Stimulated activated CD4-positive, alpha-beta T cell treated with anti-CD3 and anti-CD28 coated beads, TNF-alpha, amount 100 ng/mL, for 24 hours (primary cell): ENCODE measurements at places on chromosomes 2 and 18.

DNA sequence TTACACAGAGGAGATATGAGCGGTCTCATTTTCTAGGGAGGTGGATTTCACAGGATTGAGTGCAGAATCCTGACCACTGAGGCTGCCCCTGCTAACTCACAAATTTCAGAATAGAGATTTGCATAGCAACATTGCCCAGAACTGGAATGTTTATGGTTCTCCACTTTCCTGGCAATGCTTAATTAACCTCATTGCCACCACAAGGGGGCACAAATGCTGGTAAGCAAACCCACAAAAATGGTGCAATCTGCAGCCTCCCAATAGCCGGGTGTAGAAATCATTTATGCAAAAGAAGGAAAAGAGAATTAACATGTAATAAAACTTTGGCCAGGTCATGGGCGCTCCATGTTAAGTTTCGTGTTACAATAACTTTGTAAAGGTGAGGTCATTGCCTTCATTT, 112.4 kb downstream of the CYRIA start:
- DNase-seq = no peak

- DNase-seq = no peak
Measured at GRCh38 chr18:63956755-63957154, 7.7 kb downstream of the HMSD start.

GRCh38 chr2:191836471-191836852, 10.4 kb downstream of the CAVIN2 start:
- no peak for DNase-seq

DNA sequence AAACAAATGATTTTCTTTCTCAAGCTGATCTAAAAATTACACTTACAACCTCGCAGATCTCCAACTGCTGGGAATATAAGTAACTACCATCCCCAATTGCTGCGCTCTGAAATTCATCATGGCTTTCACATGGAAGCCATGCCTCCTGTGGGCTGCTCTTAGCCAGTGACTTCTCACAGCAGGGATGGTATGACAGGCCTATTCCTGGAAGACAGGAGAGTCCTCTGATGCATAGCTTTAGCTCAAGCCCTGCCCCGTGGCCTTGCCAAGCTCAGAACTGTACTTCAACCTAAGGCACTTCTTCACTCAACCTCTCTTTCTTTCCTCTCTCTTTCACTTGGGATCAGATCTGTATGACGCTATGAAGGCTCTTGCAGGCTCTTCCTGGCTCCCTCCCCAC, 12.6 kb upstream of the ELAC1 start:
- DNase-seq = no peak

GRCh38 chr2:164569378-164569777, 51.9 kb downstream of the GRB14 start:
- DNase-seq = no peak

DNA sequence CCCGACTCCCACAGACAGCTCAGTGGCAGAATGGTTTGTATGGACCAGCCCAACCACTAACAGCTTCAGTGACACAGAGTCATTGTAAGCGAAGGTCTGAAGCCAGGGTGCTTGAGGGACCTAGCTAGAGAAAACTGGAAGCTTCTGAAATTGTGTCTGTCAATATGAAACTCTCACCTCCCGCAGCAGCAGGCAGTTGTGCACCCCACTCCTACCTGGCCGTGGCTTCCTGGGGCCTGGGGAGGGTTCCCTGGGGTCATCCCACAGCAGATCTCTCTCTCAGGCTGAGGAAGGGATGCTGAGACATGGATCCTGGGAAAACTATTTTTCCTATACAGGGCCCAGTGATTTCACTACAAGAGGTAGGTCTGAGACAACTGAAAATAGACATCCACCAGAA, 229.5 kb downstream of the TFCP2L1 start:
- no peak for DNase-seq

DNA sequence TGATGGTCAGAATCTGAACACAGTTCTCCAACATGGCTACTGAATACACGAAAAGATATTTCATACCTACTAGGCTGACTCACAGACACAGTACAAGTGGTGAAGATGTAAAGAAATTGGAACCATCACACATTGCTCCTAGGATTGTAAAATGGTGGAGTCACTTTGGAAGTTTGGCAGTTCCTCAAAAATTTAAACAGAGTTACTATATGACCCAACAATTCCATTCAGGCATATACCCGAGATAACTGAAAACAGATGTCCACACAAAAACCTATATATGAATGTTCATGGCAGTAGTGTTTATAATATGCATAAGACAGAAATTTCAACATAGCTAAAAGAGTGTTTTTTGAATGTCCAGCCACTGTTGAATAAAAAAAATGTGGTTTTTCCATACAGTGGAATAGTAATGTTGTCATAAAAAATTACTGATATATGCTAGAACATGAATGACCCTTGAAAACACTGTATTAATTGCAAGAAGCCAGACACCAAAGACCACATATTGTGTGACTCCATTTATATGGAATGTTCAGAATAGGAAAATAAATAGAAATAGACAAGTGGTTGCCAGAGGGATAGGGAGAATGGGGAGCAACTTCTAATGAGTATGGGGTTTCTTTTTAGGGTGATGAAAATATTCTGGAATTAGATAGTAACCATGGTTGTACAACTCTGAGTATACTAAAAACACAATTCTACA, 10.1 kb downstream of the RMP24 start:
- DNase-seq = no peak

DNA sequence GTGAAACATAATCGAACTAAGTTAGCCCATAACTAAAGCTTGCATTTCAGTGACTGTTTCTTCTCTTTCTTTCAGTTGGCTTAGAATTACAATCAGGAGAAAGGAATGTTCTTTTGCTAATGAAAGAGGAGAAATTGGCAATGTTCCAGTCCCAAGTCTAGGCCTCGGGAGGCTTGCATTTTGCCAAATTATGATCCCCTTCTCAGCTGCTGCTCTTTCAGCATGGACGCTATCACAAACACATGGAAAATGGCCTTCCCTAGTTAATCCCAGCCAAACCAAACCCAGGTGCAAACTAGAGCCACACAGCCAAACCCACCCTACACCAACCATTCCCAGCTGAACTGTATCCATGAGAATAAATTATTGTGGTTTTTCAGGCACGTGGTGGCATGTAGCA, 605.2 kb upstream of the LRRTM4 start:
- DNase-seq = no peak

DNA sequence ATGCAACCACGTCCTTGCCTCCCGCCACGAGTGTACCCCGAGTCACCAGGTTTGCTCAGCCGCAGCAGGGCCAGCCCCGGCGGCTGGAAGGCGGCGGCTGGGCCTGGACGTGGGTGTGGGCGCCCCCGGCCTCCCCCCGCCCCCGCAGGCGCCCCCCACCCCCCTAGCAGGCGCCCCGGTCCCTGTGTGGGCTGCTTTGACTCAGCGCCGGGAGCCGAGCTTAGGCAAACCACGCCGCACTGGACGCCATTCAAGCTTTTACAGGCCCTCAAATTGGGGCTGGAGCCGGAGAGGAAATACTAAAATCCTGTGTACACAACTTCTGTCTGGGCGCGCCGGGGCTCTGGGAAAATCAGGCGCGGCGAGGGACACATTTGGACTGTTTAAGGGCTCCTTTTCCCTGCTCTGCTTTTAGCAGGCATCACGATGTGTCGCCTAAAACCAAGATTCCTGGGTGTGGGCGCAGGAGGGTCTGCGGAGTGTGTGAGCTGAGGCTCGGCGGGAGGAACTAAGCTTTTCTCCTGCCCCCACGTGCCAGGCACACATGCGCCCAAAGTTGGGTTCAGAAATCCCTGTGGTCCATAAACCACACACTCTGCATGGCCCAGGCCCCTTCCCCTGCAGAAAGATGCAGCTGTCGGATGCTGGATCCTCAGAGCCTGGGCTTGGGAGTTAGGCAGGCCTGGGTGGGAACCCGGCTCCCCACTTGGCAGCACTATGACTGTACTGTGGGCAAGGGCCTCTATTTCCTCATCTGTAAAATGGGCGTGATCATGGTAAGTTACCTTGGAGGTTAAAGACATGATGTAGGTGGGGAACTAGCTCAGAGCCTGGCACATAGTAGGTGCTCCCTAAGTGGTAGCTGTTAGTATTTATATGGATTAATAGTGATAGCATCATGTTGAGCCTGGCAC, 57.6 kb downstream of the ATOH8 start:
- DNase-seq = no peak

DNA sequence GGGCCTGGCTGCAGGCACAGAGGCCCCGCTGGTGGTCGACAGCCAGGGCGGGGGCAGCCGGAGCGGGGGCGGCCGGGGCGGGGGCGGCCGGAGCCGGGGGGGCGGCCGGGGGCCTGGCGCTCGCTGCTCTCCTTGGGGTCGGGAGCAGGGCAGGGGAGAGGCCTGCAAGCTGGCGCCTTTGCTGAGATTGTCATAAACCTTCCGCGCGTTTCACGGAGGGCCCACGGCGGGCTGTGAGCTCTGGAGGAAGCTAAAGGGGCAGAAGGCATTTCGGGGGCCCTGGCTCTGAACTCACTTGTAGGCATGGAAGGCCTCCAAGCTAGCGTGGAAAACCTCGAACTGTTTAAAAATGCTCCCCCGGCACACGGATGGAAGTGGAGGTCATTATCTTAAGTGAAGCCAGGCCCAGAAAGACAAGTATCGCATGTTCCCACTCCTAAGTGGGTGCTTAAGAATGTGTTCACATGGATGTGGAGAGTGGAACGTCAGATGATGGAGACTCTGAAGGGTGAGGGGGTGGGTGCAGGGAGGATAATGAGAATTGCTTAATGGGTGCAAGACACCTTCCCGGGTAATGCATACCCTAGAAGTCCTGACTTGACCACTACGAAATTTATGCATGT, 629 bp downstream of the PRELID3A start:
- no peak for DNase-seq

- no peak for DNase-seq
Measured at GRCh38 chr2:234996069-234996940, 44.5 kb downstream of the SH3BP4 start.

DNA sequence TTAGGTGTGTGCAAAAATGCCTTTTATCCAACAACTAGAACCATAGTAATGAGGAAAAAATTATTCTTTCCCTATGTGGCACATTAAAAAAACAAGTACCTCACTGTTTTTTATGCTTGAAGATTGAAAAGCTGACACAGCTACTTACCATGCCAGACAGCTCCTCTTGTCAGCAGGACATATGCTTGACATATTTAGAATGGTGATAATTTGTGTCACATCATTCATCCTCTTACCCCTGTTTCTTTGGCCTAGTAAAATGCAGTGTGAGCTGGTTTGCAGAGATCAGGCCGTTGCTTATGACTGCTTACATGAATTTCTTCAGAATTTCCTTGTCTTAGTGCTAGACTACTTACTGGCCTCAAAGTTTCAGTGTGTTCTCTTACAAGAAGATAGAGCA, 869.9 kb downstream of the LRP1B start:
- DNase-seq = no peak

DNA sequence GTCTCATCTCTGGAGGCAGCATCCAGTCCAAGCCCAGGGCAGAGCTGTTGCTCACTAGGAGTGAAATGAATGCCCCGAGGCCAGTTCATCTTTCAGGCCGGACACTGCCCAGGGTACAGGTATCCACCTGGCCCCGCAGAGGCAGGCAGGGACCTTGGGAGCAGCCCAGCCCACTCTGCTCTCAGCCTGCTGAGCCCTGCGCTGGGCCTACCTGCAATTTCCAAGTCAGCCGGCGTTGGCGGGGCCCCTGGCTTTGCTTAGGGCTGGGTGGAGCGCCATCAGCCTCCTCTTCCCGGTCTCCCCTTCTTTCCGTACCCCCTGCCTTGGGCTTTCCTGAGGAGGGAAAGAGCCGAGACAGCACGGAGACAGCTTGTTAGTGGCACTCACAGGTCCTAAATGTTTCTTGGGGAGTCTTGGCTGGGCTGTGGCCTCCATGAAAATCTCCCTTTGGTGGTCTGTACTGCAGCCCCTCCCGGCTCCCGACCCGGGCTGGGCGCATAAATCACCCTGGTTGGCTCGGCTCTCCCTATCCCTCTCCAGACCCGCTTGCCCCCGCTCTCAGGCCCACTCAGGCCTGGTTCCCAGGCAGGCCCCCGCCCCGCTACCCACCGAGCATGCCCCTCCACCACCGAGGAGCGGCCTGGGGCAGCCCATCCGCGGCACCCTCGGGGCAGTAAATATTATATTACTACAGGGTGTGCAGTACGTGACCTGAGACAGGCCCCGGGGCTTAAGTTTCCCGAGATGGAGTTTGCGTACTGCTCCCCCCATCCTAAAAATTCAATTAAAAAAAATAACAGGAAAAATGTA, 106.7 kb downstream of the DYSF start:
- no peak for DNase-seq

DNA sequence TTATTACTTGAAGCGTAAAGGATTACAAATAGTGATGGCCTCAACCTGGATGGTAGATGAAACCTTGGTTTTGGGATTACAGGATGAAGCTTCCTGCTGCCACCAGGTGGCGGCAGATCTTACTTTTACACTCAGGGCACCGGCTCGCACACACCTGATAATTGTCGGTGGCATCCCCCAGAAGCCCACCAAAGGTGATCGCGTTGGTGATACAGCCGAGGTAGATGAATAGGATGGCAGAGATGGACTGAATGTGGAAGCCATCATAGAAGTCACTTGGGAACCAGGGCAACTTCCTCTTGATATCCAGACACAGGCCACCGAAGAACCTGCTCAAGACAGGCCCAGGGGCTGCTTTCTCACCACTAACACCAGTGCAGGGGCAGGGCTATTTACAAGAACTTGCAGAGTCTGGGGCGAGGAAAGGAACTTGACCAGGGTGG, 51.8 kb downstream of the MTHFD2 start:
- peak; percentile 16 for DNase-seq

DNA sequence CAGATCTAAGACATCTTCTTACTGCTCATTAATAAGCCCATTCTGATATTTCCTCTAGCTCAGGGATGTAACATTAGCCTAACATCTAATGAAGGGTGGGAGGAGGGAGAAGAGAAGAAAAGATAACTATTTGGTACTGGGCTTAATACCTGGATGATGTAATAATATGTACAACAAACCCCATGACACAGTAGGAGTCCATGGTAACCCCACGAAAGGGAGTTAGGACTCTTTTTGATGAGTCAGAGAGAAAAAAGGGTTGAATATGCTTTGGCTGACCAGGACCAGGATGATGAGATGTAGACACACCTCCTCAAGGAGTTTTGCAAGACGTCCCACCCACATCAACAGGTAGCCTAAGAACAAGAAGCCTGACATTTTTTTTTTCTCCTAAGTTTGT, 34.4 kb upstream of the DLX2 start:
- no peak for DNase-seq

GRCh38 chr18:28109781-28110560, 67.0 kb downstream of the CDH2 start:
- DNase-seq = no peak

DNA sequence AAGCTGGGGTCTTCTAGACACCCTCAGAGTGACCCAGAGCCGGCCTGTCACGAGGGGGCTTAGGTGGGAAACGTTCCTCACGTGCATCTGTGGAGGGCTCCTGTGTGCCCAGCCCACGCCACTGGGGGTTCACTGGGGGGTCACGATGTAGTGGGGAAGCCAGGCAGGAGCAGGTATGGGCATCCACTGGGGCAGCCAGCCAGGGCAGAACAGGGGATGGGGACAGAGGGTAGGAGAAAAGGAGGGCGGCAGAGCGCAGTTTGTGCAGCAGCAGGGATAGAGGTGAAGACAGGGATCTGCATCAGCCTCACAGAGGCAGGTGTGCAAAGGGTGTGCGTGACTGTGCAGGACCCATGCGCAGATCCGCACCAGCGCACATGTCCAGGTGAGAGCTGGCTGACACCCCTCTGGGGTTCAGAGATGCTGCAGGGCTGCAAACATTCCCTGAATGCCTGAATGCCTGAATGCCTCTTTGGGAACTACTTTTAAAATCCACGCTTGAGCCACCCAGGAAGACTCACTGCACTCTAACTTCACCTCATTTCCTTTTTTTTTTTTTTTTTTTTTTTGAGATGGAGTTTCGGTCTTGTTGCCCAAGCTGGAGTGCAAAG, 10.0 kb downstream of the PNKD start:
- DNase-seq = no peak
